Activated CD4-positive, CD25-positive, alpha-beta regulatory T cell (primary cell): ENCODE measurements at places on chromosomes 7 and 10.

DNA sequence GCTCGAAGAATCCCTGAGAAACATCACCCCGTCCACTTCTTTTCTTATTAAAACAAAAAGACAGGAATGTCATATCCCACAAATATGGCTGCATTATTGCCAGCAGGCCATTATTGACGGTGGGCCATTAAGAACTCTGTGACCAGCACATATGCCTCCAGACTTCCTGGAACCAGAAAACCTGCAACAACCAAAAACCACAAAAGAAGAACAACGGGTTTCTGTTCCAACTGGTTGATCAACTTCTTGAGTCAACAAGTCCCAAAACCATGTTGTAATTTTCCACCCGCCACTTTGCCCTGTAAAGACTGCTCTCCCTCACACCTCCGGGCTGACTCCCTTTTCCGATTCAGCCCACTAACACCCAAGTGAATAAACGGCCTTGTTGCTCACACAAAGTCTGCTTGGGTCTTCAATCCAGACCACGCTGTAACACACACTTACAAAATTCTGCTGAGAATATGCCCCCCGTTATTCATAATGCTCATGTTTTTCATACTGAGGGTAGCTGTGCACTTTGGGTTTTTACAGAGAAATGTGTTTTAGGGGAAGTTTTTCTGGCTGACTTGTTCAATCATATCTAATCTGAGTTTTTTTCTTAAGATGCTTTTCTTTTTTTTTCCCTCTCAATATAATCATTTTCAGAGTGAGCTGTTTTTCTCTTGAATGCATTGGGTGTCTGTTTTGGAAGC lies 20.7 kb downstream of the ZNF107 start:
- no peak for DNase-seq

GRCh38 chr10:10460451-10460850 lies 557.2 kb upstream of the CELF2 start:
- no peak for DNase-seq

DNA sequence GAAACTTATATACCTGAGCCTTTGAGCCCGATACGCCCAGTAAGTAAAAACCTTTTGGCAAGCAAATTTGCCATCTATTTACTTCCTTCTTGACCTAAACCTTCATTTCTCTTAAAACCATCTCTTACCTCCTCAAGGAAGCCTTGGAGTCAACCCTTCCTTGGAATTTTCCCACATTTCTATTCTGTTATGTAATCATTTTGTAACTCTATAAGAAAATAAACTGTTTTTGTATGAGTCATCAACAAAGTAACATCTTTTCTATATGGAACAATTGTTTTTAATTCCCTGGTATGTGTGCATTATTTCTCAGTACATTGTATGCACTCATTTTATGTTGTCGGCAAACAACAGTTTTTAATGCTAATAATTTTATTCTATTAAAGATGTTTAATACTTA lies 162.0 kb downstream of the TEX36 start:
- DNase-seq: no peak

GRCh38 chr7:27614095-27614494 lies 48.6 kb downstream of the HIBADH start:
- DNase-seq: no peak

DNA sequence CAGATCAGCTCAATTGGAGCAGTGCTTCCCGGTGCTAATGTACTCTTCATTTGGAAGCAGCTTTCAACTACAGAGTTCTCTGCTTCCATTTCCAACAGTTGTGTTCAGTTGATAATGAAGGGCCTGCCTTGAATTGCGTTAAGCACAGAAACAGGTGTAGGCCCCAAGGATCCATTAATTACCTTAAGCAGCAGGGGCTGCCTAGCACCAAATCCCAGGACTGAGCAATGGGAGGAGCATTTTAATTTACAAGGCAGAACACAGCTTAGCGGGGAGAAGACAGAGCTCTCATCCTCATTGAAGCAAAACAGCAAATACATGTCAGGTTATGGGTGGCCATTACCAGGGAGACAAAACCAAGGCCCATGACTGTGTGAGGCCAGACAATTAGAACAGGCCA lies 349.6 kb downstream of the TFEC start:
- no peak for DNase-seq

DNA sequence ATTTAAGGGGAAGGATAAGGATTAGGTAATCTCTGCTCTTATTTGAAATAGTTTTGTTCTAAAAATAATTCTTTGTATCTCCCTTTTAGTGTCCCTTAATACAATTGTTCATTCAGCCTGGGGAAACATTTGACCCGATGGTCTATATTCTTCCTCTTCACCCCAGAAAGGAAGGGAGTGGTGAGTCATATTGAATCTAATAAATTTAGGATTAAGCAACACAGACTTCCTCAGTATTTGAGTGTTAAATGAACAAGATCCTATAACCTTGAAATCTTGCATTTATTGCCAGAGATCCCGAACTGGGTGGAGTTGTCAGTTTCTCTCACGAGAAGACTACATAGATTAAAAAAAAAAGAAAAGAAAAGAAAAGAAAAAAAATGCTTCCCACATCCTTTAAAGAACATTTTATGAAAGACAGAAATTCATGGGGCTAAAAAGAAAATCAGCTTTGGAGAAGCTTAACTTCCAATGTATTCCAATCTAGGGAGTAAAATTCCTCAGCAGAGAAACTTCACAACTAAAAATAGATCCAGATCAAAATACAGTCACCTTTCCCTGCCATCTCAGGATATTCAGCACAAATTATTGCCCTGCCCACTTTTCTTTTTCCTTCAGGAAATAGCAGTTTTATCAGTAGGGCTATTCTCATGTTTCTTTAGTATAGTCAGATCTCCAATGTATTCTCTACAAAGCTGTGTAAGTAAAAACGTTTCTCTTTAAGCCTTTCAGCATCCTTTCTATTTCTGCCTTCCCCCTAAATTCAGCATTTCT lies 82.2 kb downstream of the SEMA3D start:
- DNase-seq: no peak

- no peak for DNase-seq
Measured at GRCh38 chr10:13567030-13567429, 19.7 kb upstream of the PRPF18 start.

GRCh38 chr10:59362959-59363381 lies 621 bp upstream of the FAM13C start:
- DNase-seq: no peak

- no peak for DNase-seq
Measured at GRCh38 chr7:25615003-25615402, 386.7 kb upstream of the NPVF start.

GRCh38 chr7:105674200-105674920 lies 93.1 kb upstream of the EFCAB10 start:
- DNase-seq: no peak

- DNase-seq: no peak
Measured at GRCh38 chr7:102009628-102010027, 192.2 kb downstream of the CUX1 start.

DNA sequence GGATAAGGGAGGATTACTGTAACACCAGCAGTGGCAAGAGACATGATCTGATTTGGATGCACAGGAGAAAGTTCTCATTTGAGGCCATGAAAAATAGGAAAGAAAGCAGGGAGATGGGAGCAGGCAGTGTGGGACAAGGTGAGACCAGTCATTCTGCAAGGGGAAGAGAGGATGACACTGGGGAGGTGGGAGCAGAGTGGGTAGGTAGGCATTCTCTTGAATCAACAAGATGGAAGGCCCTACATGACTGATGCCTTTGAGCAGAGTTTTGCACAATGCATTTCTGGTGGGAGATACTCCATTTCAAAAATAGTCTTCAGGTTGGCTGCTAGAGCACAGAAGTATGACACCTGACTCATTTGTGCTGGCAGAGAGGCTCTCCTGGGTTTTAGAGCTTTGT lies 10.5 kb downstream of the RPS24 start:
- DNase-seq: no peak

DNA sequence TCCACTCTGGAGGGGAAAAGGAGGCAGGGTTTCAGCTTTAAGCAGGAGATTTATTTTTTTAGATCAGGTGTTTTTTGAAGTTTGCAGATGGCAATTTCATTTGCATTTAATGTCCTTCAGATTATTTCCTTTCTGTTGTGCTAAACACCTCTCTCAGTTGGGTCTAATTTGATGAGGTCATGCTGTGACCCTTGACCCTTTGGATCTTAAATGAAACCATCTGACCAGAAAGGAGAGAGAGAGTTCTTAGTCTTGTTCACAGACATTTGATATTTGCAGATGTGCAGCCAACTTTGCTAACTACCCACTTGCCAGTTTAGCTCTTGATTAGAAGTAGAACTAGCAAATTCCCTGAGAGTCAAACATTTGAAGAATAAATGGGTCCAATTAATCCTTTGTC lies 101.5 kb upstream of the RAB11FIP2 start:
- DNase-seq: no peak

GRCh38 chr7:128172151-128172550 lies 68.9 kb upstream of the LEP start:
- DNase-seq: no peak

DNA sequence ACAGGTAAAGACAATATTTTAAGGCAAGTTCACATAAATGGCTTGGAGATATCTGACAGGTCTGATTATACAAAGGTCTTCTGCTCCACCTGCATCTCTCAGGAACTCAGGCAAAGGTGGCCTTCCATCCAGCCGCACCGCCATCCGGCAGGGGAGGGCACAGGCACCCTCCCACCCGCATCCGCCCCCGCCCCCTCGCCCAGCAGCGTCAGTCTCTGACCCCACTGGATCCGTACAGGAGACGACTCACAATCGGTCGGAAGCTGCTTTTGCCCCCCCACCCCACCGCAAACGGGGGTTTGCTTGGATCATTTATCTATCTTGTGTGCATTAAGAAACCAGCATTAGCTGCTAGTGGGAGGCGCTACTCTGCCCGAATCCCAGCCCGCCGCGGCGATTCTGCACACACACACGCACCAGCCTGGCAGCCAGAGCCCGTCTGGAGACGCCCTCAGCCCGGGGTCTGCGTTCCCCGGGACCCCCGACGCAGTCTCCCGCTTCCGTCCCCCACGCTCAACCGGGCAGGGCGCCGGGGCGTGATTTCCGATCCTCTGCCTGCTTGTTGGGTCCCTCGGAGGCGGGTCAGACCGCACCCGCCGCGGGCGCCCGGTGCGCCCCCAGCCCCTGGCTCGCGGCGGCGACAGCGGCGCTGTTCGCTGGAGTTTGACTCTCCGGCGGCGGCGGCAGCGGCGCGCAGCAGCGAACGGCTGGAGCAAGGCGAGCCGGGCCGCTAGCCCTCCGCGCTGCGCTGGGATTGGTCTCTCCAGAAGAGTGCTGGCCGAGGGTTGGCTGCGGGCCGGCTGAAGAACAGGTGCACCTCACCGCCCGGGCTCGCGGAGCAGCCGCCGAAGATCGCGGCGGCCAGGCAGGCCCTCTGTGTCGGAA lies 820 bp upstream of the NRG3 start:
- no peak for DNase-seq

- no peak for DNase-seq
Measured at GRCh38 chr10:131081376-131081775, 230.1 kb downstream of the TCERG1L start.

DNA sequence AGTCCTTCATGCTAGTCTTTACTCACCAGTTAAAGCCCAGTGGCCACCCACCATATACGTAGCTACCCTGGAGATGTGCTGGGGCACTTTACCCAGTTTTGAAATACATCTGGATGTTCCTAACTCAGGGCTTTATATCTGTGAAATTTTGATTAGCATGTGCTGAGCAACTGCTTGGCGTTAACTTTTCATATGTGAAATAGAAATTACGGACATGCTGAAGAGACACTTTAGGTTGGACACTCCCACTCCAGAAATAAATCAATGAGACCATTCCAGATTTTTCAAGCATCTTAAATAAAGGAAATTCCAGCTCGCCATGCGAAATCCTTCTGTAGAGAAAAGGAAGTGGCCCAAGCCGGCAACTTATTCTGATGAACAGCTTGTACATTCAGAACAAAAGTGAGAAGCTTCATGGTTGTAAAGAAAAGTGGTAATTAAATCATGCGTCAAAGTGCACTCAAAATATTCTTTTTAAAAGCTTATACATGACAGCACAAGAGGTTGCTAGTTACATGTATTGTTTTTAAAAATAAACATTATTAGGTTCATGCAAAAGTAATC lies 153.5 kb upstream of the ITGB1 start:
- DNase-seq: no peak

DNA sequence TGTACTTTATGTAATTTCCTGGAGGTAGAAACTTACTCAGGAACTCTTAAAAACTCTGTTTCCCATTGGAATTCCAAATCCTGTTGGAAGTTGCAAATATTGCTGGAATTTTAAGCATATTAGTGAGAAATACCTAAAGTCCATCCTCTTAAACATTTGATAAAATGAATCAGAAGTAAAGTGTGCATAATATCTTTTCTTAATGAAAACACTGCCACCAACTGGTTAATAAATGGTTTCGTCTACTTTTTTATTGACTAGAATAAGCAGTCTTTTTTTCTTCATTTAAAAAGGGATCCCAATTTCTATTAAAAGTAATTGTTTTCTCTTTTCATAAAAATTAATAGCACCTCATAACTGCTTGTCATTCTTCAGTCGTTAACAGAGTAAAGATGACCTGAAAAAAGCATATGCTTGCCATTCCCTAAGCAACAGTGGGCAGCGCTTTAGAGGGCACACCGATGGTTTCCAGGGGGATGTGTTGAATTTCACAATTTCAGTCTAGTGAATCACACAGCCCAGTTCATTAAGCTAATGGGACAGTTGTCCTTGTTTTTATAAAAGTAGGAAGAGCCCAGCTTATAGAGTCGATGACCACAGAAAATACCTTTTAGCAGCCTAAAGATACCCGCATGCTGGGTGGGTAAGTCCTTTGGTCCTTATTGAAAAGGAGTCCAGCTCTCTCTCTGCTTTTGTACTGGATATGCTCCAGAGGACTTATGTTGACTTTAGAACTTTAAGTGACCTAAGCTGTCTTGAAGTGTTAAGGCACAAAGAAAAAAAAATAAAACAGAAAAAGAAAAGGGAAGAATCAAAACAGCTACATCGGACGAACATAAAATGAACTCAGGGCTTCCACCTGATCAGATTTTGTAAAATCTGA lies 28.5 kb downstream of the NPS start:
- DNase-seq: no peak

DNA sequence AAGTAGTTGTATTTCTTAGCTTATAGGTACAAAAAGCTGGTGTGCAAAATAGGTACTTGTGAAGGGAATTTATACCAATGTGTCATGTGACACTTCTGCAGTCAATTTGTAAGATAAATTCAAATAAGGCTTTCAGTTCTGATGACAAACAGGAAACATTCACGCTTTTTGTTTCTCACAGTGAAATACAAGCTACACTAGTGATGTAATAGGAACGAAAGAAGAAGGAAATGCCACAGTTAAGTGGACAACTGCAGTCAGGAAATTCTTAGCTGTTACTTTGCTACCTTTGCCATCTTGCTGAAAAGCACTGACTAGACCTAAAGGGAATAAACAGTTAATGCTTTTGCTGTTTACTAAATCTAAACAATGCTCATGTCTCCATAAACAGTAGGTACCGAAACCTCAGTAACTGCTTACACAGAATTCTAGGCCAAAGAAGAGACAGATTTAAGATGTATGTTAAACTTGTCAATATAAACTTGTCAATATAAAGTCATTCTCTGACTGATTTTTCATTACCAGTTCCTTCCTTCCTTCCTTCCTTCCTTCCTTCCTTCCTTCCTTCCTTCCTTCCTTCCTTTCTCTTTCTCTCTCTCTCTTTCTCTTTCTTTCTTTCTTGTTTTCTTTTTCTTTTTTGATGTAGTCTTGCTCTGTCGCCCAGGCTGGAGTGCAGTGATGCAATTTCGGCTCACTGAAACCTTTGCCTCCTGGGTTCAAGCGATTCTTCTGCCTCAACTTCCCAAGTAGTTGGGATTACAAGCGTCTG lies 10.1 kb downstream of the OTUD1 start:
- no peak for DNase-seq

- DNase-seq: peak; percentile 35
Measured at GRCh38 chr7:97104719-97105238, 12.7 kb upstream of the SDHAF3 start.
